ENCODE measurements at places on chromosomes 13 and 19.

GRCh38 chr13:42747399-42747873 lies 33.9 kb upstream of the FAM216B start:
- DNase-seq, result peak; percentile 60

GRCh38 chr19:46254776-46255175 lies 25.2 kb downstream of the IGFL1 start:
- DNase-seq, result no peak

GRCh38 chr19:11479090-11479897 lies 1.6 kb downstream of the ELAVL3 start:
- DNase-seq, result peak; percentile 97

- no peak for DNase-seq
These were observed 187.7 kb downstream of the DCT start for GRCh38 chr13:94291631-94292322.

- DNase-seq, result no peak
These were observed 131.0 kb downstream of the TEX29 start for GRCh38 chr13:111451402-111451801.

GRCh38 chr19:45098521-45099466 lies 5.8 kb downstream of the PPP1R37 start:
- peak; percentile 81 for DNase-seq

DNA sequence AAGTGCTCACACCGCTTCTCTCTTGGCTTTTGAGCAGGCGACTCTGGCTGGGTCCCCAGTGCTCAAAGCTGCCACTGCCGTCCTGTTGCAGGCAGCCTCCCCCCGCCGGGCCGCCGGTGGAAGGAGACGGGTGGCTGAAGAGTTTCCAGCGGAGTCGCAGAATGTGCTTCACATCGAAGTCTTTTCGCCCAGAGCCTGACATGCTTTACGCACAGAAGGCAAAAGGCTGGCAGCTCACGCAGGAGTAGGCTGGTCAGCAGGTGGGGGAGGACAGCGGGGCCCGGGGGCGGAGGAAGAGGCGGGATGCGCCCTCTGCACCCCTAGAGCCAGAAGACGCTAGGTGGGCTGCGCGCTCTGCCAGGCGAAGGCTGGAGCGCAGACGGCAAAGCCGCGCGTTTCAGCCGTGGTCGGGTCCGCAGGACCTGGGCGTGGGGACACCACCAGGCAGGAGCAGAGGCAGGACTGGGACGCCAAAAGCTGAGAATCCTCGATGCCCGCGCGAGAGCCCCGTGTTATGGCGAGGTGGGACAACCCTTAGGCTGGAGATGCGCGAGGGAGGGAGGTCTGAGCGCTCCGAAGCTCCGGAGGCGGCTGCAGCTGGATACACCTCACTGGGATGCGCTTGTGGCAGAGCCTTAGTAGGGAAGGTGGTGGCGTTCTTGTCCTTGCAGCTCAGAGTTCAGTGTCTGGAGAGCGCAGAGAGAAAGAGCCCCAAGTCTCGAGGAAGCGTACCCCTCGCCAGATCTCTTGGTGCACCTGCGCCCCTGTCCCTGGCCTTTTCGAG lies at the start of gene ATXN8OS:
Gene ATXN8OS (plus strand): TSS at position 329 of the 784 bp plus-strand sequence.
- DNase-seq, result peak; percentile 66

DNA sequence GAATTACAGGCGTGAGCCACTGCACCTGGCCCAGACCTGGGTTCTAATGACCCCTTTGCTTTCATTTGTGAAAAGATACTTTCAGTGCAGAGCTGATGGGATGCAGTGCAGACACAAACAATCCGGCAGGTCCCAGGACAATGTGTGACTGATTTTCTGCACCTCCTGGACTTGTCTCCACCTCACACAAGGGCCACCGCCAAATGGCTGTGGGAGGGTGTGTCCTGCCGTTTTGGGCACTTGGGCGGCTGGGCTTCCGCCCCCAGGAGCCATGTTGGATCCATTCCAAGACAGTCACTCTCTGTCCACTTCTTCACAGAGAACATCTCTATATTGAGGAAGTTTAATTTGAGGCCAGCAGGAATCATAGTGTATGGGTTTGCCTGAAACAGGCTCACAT lies 112.3 kb upstream of the ZNF507 start:
- no peak for DNase-seq

DNA sequence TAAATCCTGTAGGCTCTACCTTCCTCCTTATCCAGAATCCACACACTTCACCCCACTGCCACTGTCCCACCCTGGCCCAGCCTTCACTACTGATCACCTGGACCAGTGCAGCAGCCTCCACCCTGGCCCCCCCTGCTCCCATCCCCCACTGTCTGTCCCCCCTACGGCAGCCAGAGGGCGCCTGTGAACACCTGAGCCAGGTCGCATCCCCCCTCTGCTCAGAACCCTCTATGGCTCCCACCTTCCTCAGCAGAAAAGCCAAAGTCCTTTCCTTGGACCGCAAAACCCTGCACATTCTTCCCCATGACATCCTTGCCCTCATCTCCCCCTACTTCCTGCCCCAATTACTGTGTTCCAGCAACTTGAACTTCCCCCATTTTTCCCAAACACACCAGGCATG lies 20.6 kb downstream of the ELAVL3 start:
- DNase-seq, result no peak

DNA sequence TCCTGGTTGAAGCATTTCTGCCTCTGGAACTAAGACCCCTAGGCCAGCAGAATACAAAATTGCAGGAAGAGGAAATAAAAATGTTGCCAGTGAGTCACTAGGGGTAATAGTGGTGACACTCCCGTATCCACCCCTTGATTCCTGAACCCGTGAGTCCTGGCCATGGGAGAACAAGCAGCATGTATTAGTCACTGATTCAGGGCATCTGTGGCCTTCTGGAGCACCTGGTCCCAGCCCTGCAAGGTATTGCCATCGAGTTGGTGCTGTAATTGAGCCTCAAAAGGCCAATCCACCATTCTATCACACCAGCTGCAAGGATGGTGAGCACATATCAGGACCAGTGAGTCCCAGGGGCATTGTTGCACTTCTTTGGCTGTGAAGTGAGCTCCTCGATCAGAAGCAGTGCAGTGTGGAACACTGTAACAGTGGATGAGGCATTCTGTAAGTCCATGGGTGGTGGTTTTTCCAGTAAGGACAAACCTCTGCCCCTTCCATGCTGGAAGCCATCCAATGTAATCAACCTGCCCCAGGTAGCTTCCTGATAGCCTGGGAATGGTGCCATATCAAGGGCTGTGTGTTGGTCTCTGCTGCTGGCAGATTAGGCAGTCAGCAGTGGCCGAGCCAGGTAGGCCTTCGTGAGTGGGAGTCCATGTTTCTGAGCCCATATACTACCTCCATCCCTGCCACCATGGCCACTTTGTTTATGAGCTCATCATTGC lies 39.6 kb downstream of the C1QTNF9 start:
- DNase-seq, result peak; percentile 78

- DNase-seq, result peak; percentile 11
These were observed 17.1 kb downstream of the UCHL3 start for GRCh38 chr13:75566658-75567057.

DNA sequence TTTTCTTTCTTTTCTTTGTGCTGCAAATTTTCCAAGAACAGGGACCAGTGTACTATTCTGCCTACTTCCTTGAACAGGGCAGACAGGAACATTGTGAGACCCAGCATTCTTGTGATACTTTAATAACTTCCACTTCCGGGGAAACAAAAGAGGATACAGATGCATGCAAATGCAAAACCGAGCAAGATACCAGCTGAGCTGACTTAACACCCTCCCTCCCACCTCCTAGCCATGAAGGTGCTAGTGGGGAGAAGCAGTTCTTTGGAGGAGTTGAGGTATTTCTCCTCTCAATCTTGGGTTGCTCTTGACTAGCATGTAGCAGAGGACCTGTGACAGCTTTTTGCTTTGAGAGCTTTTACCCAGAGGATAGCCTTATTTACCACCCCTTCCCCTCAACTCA lies 111.2 kb downstream of the KLF5 start:
- DNase-seq, result peak; percentile 3

DNA sequence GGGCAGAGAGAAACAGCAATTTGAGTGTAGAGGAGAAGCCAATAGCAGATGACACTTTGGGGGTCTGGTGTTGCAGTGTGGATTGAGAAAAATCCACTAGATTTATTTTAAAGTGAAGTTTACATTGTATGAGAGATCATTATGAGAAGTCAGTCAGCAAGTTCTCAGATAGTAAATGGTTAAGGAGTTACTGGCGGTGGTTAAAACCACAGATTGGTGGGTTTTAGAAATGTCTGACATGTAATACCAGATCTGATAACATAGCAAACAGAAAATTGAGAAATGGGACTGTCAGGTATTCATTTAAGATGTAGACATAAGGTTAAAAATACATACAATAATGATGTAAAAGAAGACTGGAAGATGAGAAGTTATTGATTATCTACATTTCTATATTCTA lies 7.2 kb downstream of the ABHD13 start:
- no peak for DNase-seq

DNA sequence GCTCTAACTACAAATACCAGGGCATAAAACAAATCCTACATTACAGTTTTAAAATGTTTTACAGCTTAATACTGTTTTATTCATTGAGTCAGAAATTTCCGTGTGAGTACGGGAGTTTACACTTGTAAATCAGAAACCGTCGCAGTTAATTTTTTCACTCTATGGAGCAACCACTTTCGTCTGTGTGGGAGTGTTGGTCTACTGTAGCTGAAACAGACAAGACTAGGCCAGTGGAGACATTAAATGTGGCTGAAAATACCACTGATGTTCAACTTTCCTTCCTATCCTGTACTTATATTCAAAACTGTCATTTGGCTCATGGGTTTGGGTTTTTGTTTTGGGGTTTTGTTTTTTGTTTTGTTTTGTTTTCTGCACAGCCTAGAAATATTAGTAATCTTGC lies 268.7 kb downstream of the DCT start:
- peak; percentile 48 for DNase-seq

- peak; percentile 84 for DNase-seq
These were observed 2.9 kb upstream of the DCUN1D2 start for GRCh38 chr13:113493315-113493951.

GRCh38 chr19:5395556-5395955 lies 54.9 kb upstream of the PTPRS start:
- DNase-seq, result no peak

- DNase-seq, result no peak
These were observed 255.3 kb downstream of the SHISA2 start for GRCh38 chr13:25796474-25796873.

- peak; percentile 18 for DNase-seq
These were observed 193.8 kb downstream of the KATNAL1 start for GRCh38 chr13:30113551-30113950.

- no peak for DNase-seq
These were observed 446.0 kb downstream of the FOXO1 start for GRCh38 chr13:40220299-40220935.

- peak; percentile 92 for DNase-seq
These were observed 95.1 kb downstream of the DCT start for GRCh38 chr13:94384231-94384905.

DNA sequence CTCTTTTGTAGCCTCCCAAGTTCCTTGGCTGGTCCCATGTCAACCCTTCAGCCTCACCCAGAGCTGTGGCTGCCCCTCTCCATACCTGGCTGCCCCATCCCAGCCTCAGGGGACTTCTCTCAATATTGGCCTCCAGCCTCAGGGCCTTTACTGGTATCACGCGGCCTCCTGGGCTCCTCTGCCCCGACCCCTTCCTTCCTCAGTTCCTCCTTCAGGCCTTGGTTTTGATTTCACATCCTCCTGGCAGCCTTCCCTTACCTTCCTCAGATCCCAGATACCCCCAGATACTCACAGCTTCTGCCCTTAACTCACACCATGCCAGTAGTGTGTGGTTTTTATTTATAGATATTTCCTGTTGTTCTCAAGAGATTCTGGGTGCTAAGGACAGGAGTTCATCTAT lies 12.8 kb upstream of the SCN1B start:
- no peak for DNase-seq

DNA sequence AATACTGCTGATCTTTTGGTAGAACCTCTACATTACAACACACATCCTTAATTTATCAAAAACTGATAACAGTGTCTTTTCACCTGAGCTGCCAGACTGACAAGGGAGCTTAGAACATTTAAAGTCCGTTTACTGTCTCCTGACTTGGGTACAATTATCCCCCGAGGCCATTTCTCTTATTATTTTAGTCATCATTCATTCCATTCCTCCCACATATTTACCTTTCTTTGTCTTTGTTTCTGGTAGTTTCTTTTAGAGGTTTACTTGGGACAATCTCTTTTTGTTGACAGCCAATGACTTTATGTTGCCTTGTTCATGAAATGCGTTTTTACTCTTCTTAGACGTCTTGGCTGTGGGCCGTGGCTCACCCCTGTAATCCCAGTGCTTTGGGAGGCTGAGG lies 186.9 kb downstream of the PCCA start:
- peak; percentile 59 for DNase-seq

- DNase-seq, result no peak
These were observed 2304.9 kb downstream of the PCDH9 start for GRCh38 chr13:64925284-64925683.

DNA sequence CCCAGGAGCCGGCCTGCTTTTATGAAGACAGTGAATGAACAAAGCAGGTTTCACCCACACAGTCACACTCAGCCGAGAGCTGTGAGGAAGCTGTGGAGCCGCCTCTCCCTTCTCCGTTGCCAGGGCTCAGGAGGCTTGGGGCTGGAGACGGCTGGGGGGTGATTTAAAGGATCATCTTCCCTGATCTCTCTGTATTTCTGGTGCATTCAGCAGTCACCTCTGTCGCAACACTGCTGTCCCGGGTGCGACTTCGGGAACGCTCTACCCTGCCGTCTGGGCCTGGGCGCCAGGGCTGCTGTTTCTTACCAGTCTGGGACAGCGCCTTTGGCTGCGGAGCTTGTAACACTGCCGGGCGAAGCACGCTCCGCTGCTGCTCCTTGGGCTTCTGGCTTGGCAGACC lies 18.1 kb downstream of the CAPS start:
- no peak for DNase-seq

DNA sequence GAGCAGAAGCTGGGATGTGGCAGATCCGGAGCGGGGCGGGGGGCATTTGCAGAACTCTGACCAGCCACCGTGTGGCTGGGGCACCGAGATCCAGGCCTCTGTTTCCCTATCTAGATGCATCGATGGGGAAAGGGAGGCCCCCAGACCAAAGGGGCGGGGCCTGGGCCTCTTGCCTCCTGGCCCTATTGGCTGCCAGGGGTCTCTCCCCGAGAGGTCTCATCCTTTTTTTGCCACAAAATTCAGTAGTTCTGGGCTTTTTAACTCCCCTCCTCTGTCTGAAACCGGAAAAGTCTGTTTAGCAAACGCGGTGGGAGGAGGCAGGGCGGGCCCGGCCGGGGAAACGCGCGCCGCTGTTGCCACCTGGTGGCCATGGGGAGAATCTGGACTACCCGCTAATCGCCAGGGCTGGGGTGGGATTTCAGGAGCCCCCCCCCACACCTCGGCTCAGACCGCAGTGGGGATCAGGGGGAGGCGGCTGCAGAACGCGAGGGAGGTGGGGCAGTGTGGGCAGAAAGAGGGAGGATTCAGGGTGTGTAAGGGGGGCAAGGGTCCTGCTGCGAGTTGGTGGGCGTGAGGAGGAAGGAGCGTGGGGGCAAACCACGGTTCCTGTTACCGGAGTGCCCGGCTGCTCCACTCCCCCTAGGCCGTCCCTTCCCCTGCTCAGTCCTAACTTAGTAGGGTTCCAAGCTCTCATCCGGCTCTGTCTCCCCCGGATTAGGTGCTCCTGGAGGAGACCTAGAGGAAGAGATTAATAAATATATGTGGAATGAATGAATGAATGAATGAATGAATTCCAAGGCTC lies 28.3 kb downstream of the IL12RB1 start:
- peak; percentile 83 for DNase-seq
